Stimulated activated CD4-positive, alpha-beta T cell treated with anti-CD3 and anti-CD28 coated beads, Interleukin-12 subunit alpha, Interleukin-12 subunit beta, amount 100 ng/mL, for 24 hours (primary cell): ENCODE measurements at places on chromosomes 5 and 9.

- DNase-seq, result no peak
Measured at GRCh38 chr9:135480071-135480939, 723 bp downstream of the PPP1R26 start.

DNA sequence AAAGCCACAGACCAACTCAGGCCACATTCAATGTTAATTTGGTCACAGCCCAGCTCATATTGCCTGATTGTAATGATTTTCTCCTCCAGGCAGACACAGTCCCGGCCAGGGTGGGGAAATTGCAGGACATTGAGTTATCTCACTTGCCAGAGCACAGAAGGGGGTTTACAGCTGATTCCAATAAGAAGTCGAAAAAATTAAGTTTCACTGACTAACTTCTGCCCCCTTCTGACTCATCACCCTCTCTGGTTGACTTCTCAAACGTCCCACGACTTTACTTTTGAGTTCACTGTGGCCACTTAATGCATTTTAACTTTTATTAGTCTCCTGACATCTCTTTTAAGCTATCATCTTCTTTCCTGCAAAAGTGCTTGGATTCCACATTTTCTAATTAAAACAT is 321.4 kb upstream of the WWC1 start:
- DNase-seq, result no peak

GRCh38 chr5:147175516-147176097 is 59.2 kb upstream of the STK32A start:
- DNase-seq, result no peak

DNA sequence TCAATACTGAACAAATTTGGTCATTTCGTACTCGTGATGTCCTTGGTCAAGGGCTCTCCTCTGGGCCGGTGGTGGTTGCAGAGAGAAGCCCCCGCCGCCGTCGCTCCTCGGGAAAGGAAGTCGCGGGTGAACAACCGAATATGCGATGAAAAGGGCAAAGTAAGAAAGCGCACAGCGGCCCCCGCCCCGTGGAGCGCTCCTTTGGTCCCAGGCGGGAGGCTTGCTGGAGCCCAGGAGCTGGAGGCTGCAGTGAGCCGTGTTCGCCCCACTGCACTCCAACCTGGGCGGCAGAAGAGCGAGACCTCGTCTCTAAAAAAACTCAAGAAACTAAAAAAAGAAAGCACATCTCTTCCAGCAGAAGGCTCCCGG is 108.4 kb upstream of the LARP1 start:
- no peak for DNase-seq

DNA sequence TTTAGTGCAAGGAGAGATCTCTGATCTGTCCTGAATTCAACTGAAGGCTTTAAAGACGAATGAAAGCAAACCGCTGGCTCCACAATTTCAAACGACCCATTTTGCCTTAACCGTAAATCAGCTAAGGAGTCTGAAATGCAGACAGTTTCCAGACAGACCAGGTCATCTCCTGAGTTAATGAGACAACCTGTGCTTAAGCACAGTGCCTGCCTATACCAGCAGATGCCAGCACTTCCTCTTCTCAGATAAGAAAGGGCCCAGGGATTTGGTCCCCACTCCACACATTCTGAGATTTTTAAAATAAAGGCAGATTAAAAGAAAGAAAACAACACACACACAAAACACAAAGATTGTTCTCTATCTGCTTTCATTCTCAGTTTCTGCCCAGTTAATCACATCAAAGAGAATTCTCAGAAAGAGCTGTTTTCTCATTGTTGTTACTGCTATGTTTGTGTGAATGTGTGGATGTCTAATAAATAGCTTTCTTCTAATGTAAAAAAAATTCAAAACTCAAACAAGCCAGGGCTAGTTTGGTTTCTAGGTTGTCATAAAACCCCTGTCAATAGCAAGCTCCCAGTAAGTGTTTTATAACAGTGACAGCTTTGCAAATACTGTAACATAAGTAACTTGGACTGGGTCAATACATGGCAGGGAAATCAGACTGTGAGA is 157.7 kb upstream of the SLC24A2 start:
- no peak for DNase-seq

GRCh38 chr5:168701641-168702040 is 122.5 kb upstream of the PANK3 start:
- no peak for DNase-seq

DNA sequence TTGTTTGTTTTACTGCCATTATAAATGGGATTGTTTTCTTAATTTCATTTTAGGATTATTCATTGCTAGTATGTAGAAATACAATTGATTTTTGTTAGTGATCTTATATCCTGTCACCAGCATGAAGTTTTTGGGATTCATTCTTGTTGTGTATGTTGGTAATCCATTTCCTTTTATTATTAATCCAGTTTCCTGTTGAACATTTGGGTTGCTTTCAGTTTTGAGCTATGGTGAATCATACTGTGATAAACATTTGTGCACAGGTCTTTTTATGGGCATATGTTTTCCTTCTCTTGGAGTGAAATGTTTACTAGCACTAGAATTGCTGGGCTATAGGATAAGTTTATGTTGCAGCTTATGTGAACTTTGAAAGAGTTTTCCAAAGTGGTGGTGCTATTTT is 69.6 kb downstream of the MAN2A1 start:
- DNase-seq, result no peak

GRCh38 chr9:123975871-123976270 is 35.7 kb upstream of the LHX2 start:
- DNase-seq, result no peak

DNA sequence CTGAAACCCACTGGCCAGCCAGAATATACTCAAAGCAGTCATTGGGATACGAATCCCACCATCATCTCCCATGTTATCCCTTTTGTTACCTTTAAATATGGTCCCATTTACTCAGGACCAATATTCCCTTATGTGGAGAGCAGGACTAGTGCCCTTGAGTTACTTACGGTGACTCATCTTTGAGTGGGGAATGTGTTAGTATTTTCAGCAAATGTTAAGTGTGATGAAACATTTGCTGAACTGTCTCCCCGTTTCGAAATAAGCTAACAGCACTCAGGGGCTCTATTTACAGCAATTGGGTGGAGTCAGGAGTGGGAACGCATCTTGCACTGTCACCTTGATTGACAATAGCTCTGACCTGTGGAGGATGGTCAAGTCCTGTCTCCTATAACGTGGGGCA is 67.4 kb downstream of the CTSL start:
- DNase-seq, result no peak

GRCh38 chr5:51479840-51480239 is 96.6 kb downstream of the ISL1 start:
- no peak for DNase-seq

DNA sequence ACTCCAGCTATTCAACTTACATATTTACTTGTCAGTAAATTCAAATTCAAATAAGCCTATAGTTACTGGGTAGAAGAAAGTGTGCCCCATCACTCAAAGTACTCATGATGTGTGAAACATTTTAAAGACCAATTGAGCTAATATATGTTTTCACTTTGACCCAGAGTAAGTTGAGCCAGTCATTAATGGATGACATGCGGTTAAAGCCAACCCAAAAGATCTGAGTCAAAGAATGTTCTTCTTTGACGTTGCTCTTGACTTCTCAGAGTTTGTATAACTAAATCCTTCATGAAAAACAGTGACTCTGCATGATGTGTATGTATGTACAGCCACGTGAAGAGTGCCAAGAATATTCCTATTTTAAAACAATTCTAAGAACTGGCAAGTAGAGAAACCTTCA is 237.4 kb downstream of the NR2F1-AS1 start:
- DNase-seq, result no peak

- no peak for DNase-seq
Measured at GRCh38 chr9:131734165-131734610, 5.7 kb downstream of the RAPGEF1 start.

DNA sequence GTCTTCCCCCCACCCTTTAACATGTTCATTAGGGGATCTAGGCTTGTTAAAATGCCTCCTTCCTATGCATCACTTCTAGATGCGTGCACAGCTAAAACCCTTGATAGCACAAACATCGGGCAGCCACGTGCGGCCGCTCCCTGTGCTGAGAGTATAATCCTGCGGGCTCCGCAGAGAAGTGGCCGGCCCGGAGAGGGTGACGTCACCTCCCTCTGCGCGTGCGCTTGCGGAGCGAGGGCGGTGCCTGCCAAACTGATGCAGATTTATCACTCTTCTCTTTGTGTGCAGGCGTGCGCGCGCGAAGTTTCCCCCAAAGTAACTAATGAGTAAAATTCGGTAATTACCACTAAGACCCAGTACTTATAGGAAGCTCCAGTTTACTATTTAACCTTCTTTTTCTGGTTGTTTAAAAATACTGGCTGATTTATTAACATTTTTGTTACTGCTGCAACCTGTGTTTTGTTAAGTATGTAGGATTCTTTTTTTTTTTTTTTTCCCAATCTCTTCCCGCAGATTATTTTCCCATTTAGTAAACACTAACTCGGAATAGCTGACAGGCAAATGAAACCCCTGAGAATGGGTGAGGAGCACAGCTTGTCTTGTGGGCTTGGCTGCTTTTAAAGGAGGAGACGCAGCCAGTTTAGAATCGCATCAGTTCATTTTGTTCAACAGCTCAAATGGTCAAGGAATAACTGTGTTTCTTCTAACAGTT is 121.6 kb downstream of the TRIO start:
- peak; percentile 69 for DNase-seq

DNA sequence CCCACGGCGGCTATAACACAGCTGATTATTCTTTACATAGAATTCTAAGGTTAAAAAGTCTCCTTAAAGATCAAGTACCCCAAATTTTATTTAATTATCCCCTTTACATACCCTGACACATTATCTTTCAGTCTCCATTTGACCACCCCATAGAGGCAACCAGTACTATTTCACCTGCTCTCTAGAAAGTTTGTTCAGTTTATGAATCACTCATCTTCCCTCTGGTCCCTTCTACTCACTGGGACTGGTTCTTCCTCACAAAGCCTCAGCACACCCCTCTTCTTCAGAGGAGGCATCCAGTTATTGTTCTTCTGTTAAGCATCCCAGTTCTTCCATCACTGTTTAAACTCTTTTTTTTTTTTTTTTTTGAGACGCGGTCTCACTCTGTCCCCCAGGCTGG is 42.8 kb downstream of the PPP1R2B start:
- no peak for DNase-seq

GRCh38 chr9:109355564-109356297 is 34.9 kb upstream of the EPB41L4B start:
- DNase-seq, result no peak

DNA sequence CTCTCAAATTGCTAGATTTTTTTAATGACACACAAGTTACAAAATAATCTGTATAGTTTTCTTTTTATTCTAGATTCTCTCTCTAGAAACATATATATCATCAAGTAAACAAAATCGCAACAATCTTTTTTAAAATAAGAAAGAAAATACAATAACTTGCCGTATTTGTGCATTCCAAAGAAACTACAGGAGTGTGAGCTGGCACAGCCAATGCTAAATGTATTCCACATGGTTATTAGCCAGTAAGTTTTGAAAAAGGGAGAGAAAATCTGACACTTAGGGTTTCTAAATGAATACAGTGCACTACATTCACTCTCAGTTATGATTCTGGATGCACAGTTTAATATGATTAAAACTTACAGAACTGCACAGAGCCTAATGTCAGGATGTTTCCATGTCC is 117.9 kb downstream of the BNC2 start:
- no peak for DNase-seq

GRCh38 chr5:111238431-111239225 is 14.4 kb downstream of the CAMK4 start:
- no peak for DNase-seq

- DNase-seq, result no peak
Measured at GRCh38 chr9:37102486-37102885, 17.9 kb upstream of the ZCCHC7 start.

- no peak for DNase-seq
Measured at GRCh38 chr5:79794347-79794746, 104.7 kb downstream of the CMYA5 start.

GRCh38 chr5:157271740-157272271 is 5.9 kb downstream of the CYFIP2 start:
- peak; percentile 64 for DNase-seq

DNA sequence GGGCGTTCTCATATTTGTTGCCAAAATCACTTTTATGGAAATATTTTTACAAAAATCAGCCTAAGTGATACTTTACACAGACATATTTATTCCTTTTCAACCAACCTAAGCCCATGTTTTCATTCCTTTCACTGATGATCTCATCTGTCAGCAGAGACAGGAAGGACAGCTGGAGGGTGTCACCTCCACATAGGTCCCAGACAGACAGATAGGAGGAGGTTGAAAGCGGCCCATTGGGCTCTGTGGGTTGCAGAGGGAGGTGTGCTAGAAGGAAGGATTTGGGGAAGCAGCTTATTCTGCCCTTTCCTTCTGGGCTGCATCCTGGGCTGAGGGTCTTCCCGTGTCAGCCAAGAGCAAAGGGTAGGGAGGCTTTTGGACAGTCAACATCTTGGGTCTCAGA is 26.0 kb upstream of the SEMA4D start:
- no peak for DNase-seq

DNA sequence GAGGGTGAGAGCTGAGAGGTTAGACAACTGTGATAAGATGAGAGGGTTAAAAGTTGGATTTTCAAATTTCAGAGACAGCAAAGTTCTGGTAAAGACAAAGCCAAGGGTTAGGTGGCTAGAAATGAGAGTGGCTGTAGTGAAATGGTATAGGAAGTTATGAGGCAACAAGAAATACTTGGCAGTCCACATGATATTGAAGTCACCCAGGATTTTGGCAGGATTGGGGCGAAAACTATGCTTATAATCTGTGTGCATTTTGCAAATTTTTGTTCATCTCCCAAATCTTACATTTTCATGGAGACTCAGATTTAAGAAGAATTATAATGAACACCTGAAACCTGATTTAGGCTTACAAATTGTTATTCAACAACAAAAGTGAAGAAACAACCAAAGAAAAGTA is 35.6 kb downstream of the C9 start:
- DNase-seq, result no peak

- DNase-seq, result no peak
Measured at GRCh38 chr5:110048491-110048890, 358.8 kb downstream of the MAN2A1 start.

GRCh38 chr5:134001938-134002731 is 2.6 kb downstream of the VDAC1 start:
- no peak for DNase-seq

- DNase-seq, result no peak
Measured at GRCh38 chr5:171429543-171429910, 10.1 kb downstream of the FGF18 start.

DNA sequence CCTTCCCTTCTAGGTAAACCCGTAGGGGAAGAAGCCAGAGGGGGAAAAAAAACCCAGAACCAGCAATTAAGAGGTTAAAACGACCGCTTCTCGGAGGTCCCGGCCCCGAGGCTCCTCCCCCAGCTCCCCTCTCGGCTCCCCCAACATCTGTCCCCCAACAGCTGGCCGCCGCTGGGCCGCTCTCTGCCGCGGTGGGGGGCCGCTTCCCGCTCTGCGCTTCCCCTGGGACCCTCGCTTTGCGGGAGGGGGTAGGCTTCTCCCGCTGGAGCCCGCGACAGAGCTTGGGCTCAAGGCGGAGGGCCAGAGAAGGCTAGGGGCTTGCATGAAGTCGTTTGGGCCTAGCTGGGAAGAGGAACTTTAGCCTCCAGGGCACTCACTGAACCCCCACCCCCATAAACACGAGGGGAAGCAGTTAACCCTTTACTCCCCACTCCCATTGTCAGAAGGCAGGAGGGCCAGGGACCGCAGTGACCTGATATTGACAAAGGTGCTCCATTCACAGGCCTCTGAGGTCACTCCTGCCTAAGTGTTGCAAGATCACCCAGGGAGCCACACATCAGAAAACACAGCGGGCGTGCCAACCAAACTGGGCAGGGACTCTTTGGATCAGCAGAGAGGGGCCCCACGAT is 7.5 kb downstream of the LHX6 start:
- DNase-seq, result no peak
